Right renal cortex interstitium (tissue), 3 donors: ENCODE measurements at places on chromosomes 16 and 17.

- no peak for DNase-seq
Observed at GRCh38 chr17:75341784-75342486, 52.7 kb upstream of the SLC25A19 start.

DNA sequence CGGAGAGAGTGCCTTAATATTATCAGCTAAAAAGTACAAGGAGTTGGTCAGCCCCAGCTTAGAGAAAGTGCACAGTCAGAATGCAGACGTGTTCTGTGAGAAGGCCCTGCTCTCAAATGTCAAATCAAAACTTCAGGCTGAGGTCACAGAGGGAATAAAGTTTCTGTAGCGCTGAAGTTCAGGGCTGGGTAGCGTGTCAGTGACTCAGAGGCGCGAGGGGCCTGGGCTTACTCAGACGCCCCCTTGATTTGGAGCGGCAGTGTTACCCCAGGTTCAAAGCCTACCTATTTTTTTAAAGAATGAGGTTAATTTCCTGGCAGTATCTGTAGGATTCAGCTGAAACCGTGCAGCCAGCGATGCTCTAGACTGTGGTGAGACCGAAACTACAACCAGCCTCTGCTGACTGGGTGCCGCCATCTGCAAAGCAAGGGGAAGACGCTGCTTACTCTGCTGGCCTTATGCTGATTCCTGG lies 4.8 kb downstream of the CIAO3 start:
- no peak for DNase-seq

DNA sequence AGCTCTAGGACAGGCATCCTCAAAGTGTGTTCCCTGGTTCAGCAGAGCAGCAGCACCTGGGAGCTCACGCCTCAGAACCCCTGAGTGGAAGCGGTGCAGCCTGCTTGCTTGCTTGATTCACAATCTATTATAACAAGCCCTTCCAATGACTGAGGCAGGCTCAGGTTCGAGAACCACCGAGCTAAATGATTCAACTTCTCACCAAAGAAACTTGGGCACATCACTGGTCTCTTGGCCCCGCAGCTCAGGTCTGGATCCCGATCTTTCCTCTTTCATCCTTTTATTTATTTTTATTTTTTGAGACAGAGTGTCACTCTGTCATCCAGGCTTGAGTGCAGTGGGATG lies 24.5 kb downstream of the CLUH start:
- DNase-seq: no peak

DNA sequence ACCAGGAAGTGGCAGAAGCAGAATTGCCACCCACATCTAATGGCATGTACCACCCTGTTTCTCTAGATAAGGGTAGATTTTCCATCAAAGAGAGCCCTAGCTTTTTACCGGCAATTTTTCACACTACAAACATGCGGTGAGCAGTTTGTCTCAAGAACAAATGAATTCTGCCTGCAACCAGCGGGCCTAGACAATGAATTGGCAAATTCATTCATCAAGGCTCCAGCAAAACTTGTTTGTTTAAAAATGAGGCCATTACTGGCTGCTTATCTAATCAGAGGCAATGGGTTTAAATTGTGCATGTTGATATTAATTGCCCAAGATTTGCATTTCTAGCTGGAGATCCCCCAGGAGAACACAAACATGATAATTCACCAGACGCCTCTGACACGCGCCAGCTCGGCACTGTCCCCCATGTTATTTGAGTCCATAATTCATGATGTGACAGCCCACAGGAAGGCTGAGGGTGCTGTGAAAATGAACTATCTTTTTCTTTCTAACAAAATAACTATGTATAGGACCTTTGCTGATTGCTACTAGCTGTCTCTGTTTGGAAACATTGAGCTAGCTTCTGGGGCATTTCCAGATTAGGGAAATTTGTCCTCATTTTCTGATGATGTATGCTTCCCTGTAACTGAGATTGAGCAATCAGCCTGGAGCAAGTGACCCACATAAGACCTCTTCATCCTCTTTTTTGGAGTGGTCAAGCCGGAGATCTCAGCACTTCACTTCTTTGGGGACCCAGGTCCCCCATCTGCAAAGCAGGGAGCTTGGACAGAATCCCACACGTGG lies 80.8 kb downstream of the CNGB1 start:
- DNase-seq: no peak

DNA sequence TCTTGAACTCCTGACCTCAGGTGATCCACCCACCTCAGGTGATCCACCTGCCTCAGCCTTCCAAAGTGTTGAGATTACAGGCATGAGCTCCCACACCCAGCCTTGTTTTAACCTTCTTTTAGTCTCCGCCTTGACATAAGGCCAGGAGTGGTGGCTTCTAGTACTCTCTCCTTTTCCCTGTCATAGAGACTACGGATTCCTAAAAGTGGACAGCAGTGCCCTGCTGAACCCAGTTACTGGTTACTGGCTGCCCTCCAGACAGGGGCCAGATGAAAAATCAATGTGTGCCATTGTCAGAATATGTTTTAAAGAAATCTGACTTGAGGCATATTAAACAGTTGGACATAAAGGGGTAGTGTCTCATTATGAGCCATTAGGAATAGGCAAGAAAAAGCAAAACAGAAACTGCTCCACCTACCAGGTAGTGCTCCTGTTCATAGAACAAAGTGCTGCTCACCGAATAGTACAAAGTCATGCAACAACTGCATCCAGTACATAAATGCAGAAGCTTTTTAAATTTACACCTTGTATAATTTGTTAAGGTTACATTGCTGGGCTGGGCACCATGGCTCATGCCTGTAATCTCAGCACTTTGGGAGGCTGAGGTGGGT lies 32.1 kb downstream of the TRIM25 start:
- no peak for DNase-seq

DNA sequence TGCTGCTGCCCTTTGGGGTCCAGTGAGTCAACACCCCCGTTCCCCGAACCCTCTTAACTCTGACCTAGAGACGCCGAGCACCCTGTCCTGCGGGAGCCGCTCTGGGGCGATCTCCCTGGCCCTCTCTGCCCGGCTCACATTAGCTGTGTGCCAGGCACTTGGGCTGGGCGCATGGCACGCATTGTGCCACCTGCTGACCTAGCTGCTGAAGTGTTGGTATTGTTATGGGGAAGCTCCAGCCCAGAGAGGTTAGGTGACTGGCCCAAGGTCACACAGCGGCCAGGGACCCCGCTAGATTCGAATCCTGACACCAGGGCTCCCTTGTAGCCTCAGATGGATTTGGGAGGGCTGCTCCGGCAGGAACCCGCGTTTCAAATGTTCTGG lies 1.1 kb downstream of the HSD17B1 start:
- DNase-seq: no peak

- DNase-seq: no peak
Observed at GRCh38 chr17:60652454-60653247, 25.0 kb upstream of the BCAS3 start.

GRCh38 chr17:79400989-79401703 lies 209.7 kb downstream of the RBFOX3 start:
- DNase-seq: peak; percentile 41

GRCh38 chr16:405548-406506 lies 4.1 kb downstream of the DECR2 start:
- DNase-seq: no peak

DNA sequence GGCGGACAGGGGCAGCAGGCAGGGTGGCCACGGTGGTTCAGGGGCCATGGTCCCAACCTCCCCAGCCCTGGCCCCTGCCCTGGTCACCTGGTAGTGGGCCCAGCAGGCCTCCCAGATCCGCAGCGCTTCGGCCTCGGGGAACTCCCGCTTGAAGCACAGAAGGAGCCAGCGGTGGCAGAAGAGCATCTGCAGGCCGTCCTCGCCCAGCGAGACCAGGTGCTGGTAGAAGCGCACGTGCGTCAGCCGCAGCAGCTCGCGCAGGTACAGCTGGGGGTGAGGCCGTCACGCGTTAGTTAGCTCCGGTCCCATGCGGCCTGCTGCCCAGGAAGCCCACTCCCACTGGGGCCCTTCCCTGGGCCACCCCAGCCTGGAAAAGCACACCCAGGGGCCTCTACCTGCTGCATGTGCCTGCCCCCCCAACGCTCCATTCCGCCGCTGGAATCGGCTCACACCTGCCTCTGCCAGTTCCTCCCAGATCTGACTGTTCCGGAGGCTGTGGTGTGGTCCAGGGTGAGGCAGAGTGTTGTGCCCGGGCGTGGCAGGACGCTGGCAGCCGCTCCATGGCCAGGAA lies 90.8 kb downstream of the TBC1D16 start:
- no peak for DNase-seq

DNA sequence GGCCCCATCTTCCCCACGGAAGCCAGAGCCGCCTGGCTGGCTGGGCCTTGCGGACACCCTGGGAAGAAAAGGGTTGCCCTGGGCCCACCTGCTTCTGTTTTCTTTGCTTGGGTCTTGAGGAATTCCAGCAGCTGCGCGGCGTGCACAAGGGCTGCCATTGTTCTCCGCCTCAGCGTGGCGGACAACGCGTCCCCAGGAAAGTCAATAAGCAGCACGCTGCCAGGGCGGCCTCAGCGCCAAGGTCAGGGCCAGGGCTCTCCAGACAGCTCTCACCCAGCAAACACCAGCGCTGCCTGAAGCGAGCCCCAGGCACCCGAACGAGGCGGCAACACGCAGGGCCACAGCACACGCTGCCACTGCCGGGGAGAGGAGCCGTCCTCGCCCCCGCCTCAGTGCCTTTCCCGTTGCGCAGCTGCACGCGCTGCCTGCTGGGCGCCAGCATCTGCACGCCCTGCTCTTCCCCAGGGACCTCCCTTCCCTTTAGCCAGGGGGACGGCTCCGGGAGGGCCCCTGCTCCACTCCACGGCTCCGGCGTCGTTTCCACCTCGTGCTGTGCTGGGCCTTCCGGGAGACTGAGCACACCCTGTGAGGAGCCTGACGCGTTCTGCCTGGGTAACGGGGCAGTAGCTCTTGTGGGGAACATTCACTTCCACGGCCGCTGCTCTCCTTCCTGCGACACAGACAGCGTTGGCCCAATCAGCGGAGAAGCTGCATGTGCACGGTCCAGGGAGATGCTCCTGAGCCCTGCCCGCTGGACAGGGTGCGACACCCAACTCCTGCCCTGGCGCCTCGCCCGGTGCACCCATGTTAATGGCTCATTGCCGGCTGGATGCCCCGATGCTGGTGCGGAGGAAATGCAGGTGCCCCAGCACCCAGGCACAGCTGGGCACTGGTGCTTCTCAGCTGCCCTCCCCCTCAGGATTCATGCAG lies 57.8 kb downstream of the LMF1 start:
- DNase-seq: no peak

DNA sequence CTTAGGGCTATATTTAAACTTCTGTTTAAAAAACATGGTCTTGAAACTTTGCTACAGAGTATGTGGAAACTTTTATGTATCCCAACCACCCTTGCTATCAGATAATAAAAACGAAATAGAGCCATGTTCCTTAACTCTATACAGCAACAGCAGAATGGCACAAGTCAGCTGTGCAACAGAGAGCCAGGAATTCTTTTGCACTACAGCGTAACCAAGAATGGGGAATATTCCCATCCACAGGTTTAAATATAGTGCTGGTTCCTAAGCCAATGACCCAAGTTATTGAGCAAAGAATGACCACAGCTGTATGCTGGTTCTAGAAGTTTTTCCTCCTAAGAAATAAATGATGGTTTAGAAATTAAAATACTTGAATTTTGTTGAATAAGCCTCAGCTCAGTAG lies 33.1 kb downstream of the SETD6 start:
- no peak for DNase-seq

DNA sequence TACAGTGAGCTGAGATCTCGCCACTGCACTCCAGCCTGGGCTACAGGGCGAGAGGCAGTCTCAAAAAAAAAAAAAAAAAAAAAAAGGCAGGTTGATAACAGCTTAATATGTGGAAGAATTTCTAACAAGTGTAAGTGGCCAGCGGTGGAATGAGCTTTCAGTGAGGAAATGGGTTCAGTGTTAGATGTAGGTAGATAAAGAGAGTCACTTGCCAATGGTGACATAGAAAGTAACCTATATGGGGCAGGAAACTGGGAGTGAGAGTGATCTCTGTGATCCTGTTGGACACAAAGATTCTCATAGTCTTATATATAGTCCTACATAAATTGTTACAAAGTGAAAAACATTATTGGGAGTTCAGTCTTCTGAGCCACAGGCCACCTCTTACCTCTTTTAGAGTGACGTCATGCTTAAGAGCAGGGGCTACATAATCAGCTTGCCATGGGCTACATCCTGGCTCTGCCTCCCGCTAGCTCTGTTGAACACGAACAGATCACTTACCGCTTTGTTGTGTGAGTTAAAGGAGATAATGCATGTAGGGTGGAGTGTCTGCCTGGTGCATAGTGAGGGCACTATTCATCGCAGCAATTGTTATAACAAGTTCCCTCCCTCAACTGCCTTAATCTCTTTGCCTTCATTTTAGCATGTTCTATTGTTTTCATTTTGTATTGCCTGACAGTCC lies 110.2 kb upstream of the ELAC2 start:
- DNase-seq: no peak

GRCh38 chr17:4968486-4969046 lies 949 bp upstream of the SPAG7 start:
- no peak for DNase-seq

GRCh38 chr17:1142561-1142971 lies 37.2 kb downstream of the ABR start:
- DNase-seq: no peak

- DNase-seq: no peak
Observed at GRCh38 chr16:15607700-15608396, 35.1 kb downstream of the MARF1 start.

DNA sequence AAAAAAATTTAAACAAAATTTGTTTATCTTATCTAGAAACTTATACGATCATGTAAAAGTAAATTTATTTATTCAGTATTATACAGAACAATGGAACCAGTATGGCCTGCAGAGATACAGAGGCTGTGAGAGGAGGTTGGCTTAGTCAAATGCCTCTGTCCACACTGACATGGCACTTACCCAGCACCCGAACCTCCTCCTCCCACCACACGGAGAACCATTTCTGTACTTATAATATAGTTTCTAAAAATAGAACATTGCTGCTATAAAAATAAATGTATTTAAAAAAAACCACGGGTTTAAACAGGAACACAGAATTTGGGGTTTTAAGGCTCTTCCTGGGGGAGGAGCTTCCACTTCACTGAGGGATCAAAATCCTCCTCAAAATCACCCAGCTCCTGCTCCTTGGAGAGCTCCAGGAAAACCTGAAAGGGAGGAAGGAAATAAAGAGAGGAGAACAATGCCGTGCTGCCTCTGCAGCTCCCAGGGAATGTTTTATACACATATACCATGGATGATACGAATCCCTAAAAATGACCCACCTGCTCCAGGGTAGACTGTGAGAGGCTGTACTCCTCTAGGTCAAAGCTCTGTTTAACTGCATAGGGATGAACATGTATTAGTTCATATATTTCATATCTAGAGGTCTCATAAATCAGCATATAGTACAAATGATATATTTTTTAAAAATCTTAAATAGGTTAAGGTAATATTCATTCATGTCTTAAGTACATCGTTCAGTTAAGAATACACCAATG lies 87.3 kb downstream of the ABCA8 start:
- DNase-seq: no peak

GRCh38 chr17:44598329-44598728 lies 41.0 kb downstream of the FZD2 start:
- DNase-seq: no peak
